Right lobe of liver (tissue), 6 donors: ENCODE measurements at places on chromosomes 2 and 18.

- H3K4me3 ChIP-seq, result no peak overlapping the region
- peaks cover 10% of the 10 kb centered on the region for H3K36me3 ChIP-seq
- H3K27ac ChIP-seq, result no peak overlapping the region
- no peaks in the 10 kb centered on the region for H3K4me1 ChIP-seq
- no peak for DNase-seq
Measured at GRCh38 chr18:41972067-41972925, 17.3 kb downstream of the PIK3C3 start.

DNA sequence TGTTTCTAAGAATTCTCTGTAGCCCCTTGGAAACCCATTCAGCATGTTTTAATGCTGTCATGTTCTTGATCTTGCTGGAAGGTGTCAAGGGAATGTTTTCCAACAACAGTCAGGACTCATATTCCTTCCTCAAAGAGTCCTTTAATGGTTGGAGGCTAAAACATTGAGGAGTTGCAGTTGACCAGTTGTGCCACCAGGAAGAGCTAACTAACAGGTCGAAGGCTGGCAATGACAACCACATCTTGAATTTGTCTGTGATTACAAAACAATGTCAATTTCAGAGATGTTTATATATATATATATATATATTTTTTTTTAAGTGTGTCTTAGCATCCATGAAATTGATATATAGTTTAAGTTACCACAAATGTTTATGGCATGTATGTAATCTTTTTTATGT is 151.5 kb downstream of the INO80D start:
- no peaks in the 10 kb centered on the region for H3K36me3 ChIP-seq
- H3K4me3 ChIP-seq, result no peak overlapping the region
- no peaks in the 10 kb centered on the region for H3K4me1 ChIP-seq
- no peaks in the 10 kb centered on the region for H3K27me3 ChIP-seq

- peaks cover 6% of the 10 kb centered on the region for H3K4me1 ChIP-seq
- H3K27ac ChIP-seq, result no peak overlapping the region
- H3K36me3 ChIP-seq, result no peaks in the 10 kb centered on the region
- DNase-seq, result no peak
- no peaks in the 10 kb centered on the region for H3K27me3 ChIP-seq
Measured at GRCh38 chr2:240240781-240241180, 100.3 kb upstream of the OTOS start.

DNA sequence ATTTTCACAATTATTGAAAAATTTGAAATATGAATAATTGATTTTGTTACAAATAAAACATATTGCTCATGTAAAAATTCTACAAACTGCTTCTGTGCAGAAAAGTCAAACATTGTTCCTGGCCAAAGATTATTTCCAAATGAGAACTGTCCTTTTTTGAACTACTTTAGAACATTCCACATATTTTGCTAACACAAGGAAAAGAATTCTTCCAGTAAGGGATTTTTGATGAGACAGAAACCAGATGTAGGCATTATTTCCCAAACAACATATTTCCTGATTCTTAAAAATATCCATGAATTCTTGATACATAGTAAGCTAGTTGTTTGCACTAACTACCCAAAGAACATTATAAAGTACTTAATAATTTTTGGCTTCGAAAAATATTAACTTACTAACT is 715.2 kb downstream of the CCDC85A start:
- H3K4me3 ChIP-seq, result no peak overlapping the region
- H3K27me3 ChIP-seq, result no peaks in the 10 kb centered on the region
- no peak overlapping the region for H3K27ac ChIP-seq
- H3K4me1 ChIP-seq, result no peaks in the 10 kb centered on the region

DNA sequence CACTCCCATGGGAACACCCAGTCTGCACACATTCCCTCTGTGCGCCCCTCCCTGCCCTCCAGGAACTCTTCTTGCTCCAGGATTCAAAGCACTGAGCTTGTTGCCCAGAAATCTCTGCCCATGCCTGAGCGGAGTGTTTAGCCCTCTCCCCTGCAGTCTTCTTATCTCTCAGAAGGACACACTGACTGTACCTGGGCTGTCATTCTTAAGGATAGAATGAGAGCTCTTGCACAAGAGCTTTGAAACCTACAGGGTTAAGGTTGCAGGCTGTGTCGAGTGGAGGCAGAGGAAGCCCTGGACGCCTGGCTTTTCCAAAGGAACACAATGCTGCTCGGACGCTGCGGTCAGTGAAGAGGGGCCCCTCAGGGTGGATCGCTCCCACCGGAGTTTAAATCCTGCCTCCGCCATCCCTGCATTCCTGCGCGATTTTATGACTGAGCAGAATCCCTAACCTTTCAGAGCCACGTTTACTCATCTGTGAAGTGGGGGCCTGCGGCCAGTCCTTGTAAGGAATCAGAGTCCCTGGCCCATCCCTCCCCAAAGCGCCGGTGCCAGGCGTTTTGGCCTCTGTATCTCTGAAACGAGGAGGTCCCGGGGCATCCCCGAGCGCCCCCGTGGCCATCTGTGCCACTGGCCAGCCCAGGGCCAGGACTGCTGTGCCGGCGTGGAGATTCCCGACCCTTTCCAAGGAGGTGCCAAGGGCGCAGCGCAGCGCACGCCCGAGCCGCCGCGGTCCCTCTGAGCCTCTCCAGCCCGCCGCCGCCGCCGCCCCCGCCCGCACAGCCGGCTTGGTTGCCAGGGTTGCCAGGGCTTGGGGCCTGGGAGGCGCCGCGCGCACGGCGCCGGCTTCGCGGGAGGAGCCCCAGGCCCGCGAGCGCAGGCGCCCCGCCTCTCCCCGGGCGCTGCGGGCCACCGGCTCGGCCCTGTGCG is 58.9 kb downstream of the FAM168B start:
- no peaks in the 10 kb centered on the region for H3K27me3 ChIP-seq
- H3K27ac ChIP-seq, result no peak overlapping the region
- no peak overlapping the region for H3K4me3 ChIP-seq

- H3K4me3 ChIP-seq, result no peak overlapping the region
- H3K27ac ChIP-seq, result no peak overlapping the region
- H3K4me1 ChIP-seq, result peaks cover 31% of the 10 kb centered on the region
- no peaks in the 10 kb centered on the region for H3K27me3 ChIP-seq
Measured at GRCh38 chr2:20652141-20652540, 1.2 kb upstream of the HS1BP3 start.

DNA sequence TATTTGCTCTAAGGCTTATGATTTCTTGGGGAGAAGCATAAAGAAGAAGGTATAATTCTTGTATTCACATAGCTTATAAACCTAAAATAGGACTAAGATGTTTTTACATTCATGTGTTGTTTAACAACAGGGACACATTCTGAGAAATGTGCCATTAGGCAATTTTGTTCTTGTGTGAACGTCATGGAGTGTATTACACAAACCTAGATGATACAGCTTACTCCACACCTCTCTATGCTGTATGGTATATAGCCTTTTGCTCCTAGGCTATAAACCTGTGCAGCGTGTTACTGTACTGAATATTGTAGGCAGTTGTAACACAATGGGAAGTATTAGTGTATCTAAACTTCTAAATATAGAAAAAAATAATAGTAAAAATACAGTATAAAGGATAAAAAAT is 92.1 kb downstream of the PHLPP1 start:
- no peak overlapping the region for H3K27ac ChIP-seq
- no peaks in the 10 kb centered on the region for H3K27me3 ChIP-seq
- no peak overlapping the region for H3K4me3 ChIP-seq
- no peak for DNase-seq
- H3K4me1 ChIP-seq, result no peaks in the 10 kb centered on the region

DNA sequence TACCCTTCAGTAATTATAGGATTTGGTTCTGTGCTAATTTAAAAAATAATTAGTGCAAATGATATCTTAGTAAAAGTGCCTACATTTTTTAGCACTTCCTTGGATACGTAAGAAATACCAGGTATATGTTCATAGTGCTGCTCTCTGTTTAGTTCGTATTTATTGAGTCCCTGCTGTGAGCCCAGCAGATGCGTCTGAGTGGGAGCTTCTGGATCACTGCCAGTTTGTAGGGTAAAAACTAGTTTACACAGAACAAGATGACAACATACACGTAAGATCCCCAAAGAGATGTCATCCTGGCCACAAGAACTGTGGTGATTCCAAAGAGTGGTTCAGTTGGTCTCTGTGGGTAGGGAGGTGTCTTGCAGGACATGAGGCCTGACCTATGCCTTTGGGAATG is 103.2 kb downstream of the CTIF start:
- H3K27ac ChIP-seq, result no peak overlapping the region
- no peak overlapping the region for H3K4me3 ChIP-seq
- H3K27me3 ChIP-seq, result no peaks in the 10 kb centered on the region
- no peaks in the 10 kb centered on the region for H3K36me3 ChIP-seq
